ENCODE measurements at places on chromosomes 12 and 14.

- no peak for DNase-seq
Observed at GRCh38 chr14:77032844-77033621, 4.5 kb upstream of the IRF2BPL start.

- DNase-seq, result no peak
Observed at GRCh38 chr12:51373187-51373586, 18.0 kb downstream of the GALNT6 start.

DNA sequence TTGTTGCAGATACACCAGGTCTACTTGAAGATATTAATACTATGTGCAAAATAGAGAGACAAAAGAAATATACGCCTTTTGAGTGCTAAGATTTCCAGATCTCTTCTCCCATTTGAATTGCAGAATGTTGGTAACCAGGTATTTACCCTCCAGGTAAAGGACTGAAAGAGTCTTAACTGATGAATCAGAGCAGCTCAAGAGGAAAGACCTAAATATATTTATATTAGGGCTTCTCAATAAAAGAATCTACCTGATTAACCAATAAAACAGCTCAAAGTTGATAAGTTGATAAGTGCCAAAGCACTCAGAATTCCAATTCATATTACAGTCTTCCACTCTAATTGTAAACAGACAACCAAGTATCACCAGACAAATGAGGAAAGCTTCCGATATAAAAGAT, 59.2 kb downstream of the ZNF641 start:
- no peak for DNase-seq

GRCh38 chr12:121532503-121533393, 48.1 kb downstream of the KDM2B start:
- DNase-seq, result no peak

DNA sequence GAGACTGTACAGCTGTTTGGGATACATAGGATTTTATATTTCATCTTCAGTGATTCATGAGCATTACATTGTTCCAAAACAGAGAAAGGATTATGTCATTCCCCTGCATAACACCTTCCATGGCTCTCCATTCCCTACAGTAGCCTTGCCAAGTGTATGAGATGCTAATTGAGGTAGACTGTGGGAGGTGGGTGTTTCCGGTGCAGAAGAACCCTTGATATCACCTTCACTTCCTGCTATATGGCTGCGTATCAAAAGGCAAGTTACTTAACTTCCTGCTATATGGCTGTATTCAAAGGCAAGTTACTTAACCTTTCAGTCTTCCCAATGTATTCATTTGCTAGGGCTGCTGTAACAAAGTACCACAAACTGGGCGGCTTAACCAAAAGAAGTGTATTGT, 11.2 kb downstream of the FAR2 start:
- no peak for DNase-seq

DNA sequence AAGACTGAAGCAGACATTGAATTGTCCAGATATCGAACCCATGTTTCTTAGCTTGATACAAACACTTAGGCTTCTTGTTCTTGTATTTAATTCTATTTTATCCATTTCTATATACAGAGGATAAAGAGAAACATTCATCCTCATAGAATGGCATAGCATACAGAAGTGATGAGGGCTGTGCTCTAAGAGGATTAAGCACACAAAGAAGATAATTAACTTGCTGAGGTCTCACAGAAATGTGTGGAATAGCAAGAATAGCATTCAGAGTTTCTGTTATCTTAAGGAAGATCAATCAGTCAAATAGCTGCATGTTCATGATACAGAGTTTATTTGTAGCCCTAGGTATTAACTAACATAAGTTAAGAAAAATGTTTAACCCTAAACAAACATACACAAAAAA, 27.3 kb upstream of the STRAP start:
- no peak for DNase-seq

DNA sequence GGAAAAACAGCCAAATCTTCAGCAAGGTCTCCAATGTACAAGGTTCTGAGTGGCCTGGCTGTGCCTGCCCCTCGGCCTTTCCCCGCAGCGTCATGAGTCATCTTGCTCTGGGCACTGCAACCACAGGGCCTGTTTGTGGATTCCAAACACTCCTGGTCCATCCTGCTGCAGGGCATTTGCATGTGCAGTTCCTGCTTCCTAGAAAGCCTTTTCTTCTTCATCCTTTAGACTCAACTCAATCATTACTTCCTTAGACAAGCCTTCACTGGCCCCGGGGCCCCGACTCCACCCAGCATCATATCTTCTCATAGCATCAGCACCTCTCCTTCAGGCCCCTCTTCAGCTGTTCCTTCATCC, 101.8 kb upstream of the EGLN3 start:
- no peak for DNase-seq

DNA sequence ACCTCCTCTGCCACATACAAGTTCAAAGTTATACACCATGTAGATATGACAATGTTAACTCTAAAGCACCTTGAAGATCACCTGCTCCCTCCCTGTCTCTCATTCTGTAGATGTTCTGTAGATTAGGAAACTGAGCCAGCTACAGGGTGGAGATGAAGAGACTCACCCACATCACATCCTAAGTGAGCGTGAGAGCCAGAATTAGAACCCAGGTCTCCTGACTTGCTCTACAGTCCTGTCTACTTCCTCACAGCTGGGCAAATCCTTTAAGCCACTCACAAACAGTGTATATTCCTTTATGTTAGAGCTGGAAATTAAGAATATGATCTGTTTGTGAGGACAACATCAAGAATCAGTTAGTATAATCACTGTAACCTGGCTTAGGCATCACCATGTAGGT, 1.8 kb downstream of the APPL2 start:
- no peak for DNase-seq

- no peak for DNase-seq
Observed at GRCh38 chr14:79281244-79282152, 929.8 kb downstream of the DIO2 start.

- DNase-seq, result no peak
Observed at GRCh38 chr14:51094282-51094821, 553 bp downstream of the TRIM9 start.

DNA sequence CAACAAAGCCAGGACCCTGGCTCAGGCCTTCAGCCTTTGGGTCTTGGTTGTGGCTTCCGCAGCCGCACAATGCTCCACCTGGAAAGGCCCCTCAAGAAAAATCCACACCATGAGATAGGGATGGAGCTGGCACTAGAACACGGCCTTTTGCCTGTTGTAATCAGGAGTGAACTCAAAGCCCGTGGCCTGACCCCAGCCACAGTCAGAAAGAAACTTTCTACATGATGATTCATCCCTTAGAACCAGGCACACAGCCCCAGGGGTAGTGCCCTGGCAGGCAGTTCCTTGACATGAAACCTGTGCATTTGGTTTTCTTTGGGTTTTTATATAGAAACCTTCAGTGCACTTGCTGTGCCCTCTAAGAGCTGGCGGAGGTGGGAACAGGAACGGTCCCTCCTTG, 5.1 kb downstream of the CLMN start:
- no peak for DNase-seq

- no peak for DNase-seq
Observed at GRCh38 chr12:92570056-92570753, 132.6 kb upstream of the PLEKHG7 start.

DNA sequence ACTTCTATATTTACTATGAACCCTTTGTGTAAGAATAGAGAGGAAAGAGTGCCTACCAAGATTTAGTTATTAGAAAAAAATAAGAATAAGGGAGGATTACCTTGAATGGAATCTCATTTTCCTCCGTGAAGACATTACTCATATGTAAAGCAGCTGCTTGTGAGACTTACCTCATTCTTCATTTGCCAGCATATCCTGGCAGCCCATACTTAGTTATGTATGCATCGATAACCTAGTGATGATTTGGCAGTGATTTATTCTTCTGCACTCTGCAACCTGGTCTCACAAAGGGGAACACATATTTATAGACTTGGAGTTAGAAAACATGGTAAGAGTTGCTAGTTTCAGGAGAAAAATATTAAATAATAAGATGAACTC, 56.8 kb downstream of the LRFN5 start:
- DNase-seq, result no peak

GRCh38 chr14:67221248-67221981, 19.8 kb upstream of the PALS1 start:
- no peak for DNase-seq

GRCh38 chr12:85633491-85633890, 202.7 kb downstream of the RASSF9 start:
- DNase-seq, result no peak

DNA sequence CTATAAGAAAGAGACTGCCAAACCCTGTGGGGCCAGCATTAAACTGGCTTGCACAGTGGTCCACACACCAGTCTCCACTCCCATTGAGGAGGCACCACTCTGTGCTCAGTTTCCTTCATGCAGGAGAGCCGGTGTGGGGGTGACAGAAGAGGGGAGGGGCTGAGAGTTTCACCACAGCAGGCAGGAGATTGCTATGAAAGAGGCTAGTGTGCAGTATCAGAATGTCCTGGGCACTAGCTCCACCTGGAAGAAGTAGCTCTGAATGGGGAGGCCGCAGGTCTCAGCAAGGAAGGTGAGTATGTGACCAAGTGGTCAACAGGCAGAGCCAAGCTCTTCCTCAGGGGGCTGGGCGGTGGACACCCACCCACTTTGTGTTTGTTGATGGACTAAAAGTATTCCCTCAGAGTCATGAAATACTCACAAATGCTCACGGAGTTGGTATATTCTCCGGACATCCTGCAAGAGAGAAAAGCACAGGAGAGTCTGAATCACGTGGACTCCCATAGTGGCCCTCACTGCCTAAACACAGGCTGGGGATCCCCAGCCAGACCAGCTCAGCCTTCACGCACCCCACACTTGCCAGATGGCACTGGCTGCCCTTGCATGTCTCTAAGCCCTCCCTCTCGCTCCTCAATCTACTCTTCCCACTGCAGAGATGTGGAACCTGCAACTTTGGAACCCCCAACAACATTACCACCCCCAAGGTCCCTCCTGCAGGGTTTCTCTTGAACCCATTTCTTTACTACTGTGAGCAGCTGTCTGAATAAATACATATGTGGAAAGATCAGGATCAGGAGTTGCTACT, 7.8 kb upstream of the KRT72 start:
- no peak for DNase-seq

DNA sequence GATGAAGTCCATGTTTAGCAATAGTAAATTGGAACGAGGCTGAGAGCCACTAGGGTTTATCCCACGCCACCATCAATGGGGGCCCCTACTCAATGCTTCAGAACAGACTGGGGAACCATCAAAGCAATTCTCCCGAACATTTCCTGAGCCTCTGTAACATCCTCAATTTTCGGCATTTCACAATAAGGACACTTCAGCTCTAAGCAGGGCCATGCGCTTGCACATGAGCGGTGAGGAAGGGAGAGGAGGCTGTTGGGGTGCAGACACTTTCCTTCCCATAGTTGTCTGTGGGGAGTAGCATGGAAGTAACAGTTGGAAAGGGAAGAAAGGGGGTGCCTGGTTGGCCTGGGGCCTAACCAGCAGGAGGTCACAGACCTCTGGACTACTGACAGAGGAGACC, 129.9 kb upstream of the PRMT8 start:
- no peak for DNase-seq

DNA sequence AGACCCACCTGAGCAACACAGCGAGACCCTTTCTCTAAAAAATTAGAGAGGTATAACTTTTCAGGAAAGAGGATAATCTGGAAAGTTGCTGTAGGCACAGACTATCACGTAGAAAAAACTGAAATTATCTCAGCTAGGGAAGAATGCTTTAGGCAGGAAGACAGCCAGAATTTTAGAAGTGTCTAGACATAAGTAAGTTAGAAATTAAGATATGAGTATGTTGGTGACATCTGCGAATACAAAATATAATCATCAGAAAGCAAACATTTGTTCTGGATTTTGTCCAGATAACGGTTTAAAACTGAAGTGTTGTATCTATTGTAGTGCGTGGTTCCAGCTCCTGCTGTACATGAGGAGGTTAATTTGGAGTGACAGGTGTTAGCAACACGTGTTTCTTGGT, 123.2 kb downstream of the FBXL14 start:
- DNase-seq, result no peak

DNA sequence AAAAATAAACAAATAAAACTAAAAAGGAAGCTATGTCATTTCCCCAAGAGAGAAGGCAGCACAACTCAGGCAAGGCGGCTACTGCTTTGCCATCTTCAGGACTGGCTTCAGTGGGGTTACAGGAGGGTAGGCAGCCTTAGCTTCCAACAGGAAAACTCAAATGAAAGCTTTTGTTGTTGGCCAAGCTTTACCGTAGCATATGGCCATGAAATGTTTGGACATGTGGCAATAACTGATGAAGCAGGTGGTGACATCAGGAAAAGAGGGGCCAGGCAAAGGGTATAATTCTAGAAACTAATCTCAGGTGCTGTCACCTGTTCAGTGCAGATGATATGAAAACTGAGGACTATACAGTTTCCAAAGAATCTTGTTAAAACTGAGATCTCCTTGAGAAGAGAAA, 22.8 kb upstream of the NPFF start:
- DNase-seq, result no peak

DNA sequence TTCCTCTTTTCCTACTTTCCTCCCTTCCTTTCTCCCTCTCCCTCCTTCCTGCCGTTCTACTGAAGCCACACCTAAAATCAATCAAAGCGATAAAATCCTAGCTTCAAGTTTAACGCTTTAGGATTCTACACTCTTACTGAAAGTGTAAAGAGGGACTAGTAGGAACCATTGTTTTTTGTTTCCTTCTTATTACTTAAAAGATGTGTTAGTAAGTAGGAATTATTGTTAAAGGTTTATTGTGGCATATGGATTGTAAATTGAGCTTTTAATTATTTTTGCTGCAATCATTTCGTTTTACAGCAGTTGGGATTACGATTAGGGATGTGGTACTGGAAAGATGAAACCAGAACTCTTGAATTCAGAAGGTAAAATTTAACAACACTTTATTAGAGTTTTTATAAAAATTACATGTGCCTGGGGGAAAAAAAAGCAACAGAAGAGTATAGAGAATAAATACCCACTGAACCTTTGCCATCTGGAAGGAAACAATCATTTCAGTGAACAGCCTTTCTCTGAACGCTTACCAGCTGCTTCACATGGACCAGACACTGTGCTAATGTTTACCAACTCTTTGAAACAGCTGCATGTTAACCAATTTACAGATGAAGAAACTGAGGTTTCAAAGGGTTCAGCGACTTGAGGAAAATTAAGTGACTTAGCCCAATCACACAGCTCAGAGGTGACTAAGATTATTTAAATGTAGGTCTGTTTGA, 1.0 kb downstream of the PPP1R36 start:
- DNase-seq, result no peak

DNA sequence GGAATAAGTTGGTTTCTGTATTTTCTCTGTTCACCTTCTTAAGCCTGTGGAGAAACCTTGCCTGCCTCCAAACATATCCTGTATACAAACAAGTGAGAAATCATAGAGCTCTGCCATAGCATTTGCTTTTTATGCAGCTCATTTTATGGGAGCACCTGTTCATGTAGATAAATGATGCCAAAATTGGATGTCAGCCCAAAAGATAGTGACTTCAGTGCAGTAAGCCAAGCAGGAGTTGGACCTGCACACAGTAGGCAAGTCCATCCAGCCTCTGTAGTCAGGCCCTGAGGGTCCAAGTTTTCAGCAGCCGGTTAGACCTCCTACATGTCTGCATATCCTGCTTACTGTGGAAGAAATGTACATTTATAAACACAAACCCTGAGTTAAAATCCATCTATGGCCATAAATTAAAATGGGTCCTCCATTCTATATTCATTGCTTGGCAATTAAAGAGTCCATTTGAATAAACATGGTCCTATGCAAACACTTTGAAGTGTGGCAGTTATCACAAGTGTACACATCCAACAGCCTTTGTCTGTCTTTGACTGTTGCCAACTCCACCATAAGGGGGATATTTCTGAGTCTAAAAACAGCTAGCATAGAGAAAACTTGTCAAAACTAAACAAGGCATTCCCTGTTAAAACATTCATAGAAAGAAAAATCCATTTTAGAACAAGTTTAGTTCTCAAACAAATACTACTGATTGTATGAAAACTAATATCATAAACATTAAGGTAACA, 847.8 kb downstream of the RPS29 start:
- DNase-seq, result no peak

Measured in activated CD8-positive, alpha-beta memory T cell treated with anti-CD3 and anti-CD28 coated beads for 1 hour (primary cell).